ENCODE measurements at places on chromosomes 2 and 18.

DNA sequence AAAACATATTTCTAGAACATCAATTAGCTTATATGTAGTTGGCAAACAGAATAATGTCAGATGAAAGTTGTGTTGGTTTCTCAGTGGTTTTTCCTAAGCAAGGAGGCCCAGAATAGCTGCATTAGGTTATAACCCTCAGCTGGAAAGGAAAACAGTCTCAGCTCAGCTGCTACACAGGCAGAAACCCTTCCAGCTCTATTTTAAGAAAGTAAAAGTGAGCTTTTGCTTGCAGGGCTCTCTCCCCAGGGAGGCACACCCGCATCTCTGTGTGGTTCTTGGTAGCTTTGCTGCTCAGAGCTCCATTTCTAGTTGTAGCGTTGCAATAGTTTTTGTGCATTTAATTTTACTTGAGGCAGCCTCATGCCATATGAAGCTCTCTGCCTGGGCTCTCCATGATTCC lies 54.6 kb downstream of the PIKFYVE start:
- DNase-seq, result no peak

GRCh38 chr2:221254299-221254698 lies 317.8 kb downstream of the EPHA4 start:
- DNase-seq, result peak; percentile 29

GRCh38 chr2:182020286-182021070 lies 34.8 kb downstream of the PPP1R1C start:
- no peak for DNase-seq

- no peak for DNase-seq
Measured at GRCh38 chr2:103295591-103295990, 533.8 kb downstream of the TMEM182 start.

GRCh38 chr2:134411279-134411827 lies 157.5 kb downstream of the MGAT5 start:
- DNase-seq, result no peak

- no peak for DNase-seq
Measured at GRCh38 chr18:62881509-62882016, 166.2 kb downstream of the PHLPP1 start.

GRCh38 chr2:221156062-221156734 lies 415.9 kb downstream of the EPHA4 start:
- no peak for DNase-seq

Measured in nephron progenitor cell (in vitro differentiated cells).